ENCODE measurements at places on chromosomes 5 and 9. TPM values are rescaled to one million over a fixed set of nuclear protein-coding genes. Genes with fewer than 3 reads are reported as not detected.

GOLM1 gene
- 29.1 TPM for polyA plus RNA-seq

ADGRD2 gene
- polyA plus RNA-seq = not detected

FAM221B gene
- 0.13 TPM for polyA plus RNA-seq

MARCOL gene
- not detected for polyA plus RNA-seq

GPSM1 gene
- 12.6 TPM for polyA plus RNA-seq

BTNL9 gene
- polyA plus RNA-seq = 70.1 TPM

CHSY3 gene
- 0.41 TPM for polyA plus RNA-seq

TCF7 gene
- polyA plus RNA-seq = 2.9 TPM

RORB gene
- 1.1 TPM for polyA plus RNA-seq

PCDHAC1 gene
- 1.0 TPM for polyA plus RNA-seq

PITX1 gene
- polyA plus RNA-seq = 1.3 TPM

PCDHB3 gene
- polyA plus RNA-seq = 0.84 TPM

AGXT2 gene
- not detected for polyA plus RNA-seq

CDO1 gene
- 2.9 TPM for polyA plus RNA-seq

LECT2 gene
- polyA plus RNA-seq = not detected

CNTNAP3B gene
- 5.6 TPM for polyA plus RNA-seq

ARRDC1 gene
- polyA plus RNA-seq = 94.4 TPM

KIF24 gene
- polyA plus RNA-seq = 0.63 TPM

PCDHB9 gene
- 0.37 TPM for polyA plus RNA-seq

IL4 gene
- not detected for polyA plus RNA-seq

GPX8 gene
- polyA plus RNA-seq = 7.5 TPM

ADAM19 gene
- 10.1 TPM for polyA plus RNA-seq

HAVCR1 gene
- 0.26 TPM for polyA plus RNA-seq

CDC25C gene
- polyA plus RNA-seq = 0.26 TPM

TMEM215 gene
- polyA plus RNA-seq = not detected

ANXA2R gene
- 4.4 TPM for polyA plus RNA-seq

SLC6A19 gene
- polyA plus RNA-seq = not detected

CFAP157 gene
- 14.8 TPM for polyA plus RNA-seq

KIF4B gene
- polyA plus RNA-seq = 0.01 TPM

PHF24 gene
- 0.10 TPM for polyA plus RNA-seq

MYMK gene
- not detected for polyA plus RNA-seq

FOXI1 gene
- 0.10 TPM for polyA plus RNA-seq

MED22 gene
- polyA plus RNA-seq = 11.4 TPM

All from lung (tissue), 17 donors.